Testis (tissue), 5 donors: ENCODE measurements at places on chromosomes 2 and 18.

- DNase-seq, result peak; percentile 44
Measured at GRCh38 chr2:233857511-233858141, 3.3 kb upstream of the HJURP start.

- DNase-seq, result no peak
Measured at GRCh38 chr2:2799151-2799697, 468.1 kb upstream of the MYT1L start.

DNA sequence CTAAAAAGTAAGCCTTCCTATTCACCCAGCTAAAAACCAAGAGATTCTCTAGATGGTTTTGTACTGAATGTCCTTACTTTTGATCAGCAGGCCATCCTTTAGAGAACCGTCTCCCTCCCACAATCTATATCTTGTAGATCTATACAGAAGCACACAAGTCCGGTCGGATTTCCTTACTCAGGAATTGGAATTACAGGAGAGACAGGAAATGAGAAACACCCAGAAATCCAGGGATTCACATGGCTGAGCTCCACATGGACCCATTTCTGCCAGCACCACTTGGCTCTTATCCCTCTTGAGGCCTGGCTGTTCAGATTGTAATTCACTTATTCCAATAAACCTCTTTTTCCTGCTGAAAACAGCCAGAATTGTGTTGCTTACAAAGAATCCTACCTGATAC is 4.5 kb downstream of the OLA1 start:
- no peak for DNase-seq

DNA sequence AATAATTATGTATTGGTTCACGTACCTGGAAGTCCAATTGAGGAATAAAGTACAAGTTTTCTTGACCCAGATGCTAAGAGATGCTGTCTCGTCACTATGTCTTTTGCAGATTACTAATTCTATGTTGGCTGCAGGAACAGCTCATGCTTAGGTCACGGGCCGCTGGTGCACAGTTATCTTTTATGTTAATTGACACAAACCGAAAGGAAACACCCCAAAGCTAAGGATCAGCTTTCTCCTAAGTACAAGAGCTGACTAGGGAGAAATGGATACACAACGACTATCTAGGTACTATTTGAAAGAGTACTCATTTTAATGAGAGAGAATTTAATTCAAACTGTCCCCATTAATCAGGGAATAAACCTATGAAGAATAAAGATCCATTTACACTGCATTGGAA is 217.7 kb upstream of the SLC35G4 start:
- DNase-seq, result no peak

DNA sequence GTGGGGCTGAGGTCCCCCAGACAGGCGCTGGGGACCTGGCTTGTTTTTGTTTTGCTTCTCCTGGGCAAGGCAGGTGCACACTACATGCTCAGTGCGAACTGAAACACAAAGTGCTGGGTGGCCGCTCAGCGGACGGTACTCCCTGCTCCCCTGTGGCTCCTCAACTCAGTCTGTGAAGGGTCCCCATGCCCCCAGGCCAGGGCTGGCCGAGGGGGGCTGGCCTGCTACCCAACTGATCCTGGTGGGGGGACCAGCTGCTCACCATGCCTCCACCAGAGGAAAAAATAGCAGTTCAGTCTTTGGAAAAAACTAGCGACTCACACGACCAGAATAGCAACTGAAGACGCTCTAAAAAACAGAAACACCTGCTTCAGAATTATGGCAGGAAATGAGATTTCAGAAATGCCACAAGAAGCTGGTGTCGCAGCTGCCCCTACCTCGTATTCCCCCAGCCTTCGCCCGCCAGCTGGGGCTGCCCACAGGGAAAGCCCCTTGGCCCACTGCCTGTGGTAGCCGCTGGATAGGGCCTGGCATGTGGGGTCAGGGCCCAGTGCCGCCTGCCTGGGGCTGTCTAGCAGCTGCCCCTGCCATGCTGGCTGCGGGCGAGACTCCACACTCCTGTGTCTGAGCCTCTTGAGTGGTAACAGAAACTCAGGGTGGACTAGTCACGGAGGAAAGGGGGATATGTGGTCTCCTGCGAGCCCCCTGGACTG is 43.7 kb downstream of the MEX3C start:
- no peak for DNase-seq

DNA sequence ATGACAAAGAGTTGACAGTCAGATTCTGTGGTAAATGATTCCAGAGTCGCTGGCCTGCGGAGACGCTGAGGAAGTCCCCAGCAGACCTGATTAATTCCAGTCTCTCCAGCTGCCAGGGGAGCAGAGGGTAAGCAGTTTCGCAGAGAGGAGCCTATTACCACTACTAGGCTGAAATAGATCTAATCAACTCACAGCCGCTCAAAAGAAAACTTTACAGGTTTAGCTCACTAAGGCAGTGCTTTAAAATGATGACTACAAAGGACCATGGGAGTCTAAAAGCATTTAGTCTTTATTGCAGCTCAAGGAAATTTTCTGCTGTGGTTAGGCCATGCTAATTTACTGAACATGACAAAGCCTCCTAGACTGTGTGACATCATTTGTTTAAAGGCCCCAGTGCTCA is 445.6 kb upstream of the POU3F3 start:
- DNase-seq, result no peak

- no peak for DNase-seq
Measured at GRCh38 chr2:168244318-168244717, 3.1 kb downstream of the STK39 start.

DNA sequence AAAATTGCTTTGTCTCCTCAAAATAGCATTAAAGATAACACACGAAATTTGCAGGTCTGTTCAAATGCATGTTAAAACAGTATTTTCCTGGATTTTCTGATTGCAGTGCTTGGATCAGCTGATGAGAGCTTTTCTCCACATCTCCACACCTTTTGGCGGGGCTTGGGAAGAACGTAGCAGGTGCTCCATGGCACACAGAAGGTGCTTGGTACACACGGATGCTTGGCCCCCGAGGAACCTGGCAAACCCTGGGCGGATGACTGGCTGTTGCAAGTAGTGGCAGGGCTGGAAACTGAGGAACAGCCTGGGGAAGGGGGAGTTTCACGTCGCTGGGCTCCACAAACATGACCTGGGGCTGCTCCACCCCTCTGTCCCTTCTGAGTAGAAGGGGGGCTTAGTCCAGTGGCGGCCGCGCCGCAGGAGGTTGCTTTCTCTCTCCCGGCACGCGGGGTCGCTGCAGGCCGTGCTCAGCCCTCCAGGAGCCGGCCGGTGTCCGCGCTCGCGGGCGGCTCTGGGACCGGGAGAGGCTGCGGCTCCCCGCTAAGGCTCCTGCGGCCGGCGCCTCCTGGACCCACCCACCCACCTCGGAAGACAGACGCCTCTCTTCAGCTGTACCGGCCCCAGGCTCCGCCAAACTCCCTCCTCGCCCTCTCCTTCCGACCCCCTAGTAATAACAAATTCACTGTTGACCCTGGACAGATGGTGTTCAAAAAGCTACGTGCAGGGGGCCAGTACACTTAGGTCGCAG is 69.3 kb downstream of the MARCO start:
- peak; percentile 70 for DNase-seq

DNA sequence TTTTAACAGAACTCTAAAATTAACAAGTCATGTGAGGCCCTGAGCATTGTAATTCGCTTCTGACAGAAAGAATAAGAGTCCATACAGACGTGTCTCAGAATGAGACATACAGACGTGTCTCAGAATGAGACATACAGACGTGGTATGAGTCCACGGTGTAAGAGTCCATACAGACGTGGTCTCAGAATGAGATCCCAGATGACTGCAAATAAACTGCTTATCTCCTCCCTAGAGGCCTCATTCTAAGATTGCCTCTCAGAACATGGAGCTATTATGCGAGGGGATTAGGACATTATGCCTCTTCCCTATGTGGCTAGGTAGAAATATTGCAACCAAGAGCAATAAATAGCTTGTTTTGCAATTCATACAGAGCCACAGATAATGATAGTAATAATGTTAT is 63.9 kb downstream of the NEB start:
- DNase-seq, result no peak

GRCh38 chr18:54769526-54770464 is 58.5 kb upstream of the RAB27B start:
- no peak for DNase-seq

DNA sequence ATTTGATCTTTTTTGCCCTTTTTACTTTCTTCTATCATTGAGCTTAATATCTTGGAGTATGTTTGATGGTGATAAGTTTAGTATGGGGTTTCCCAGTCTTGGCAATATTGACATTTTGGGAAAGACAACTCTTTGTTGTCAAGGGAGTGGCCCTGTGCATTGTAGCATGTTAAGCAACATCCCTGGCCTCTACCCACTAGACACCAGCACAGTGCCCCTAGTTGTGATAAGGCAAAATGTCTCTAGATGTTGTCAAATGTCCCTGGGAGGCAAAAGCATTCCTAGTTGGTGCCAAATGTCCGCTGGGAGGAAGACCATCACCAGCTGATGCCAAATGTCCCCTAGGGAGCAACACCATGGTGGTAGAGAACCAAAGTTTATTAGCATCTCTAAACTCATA is 28.2 kb downstream of the GULP1 start:
- no peak for DNase-seq

- no peak for DNase-seq
Measured at GRCh38 chr2:50722776-50723175, 309.2 kb downstream of the NRXN1 start.

GRCh38 chr2:180021850-180022249 is 14.8 kb upstream of the CWC22 start:
- DNase-seq, result no peak

- DNase-seq, result no peak
Measured at GRCh38 chr2:173862612-173863217, 102.5 kb downstream of the SP3 start.

GRCh38 chr2:236558993-236559978 is 10.3 kb upstream of the ACKR3 start:
- no peak for DNase-seq

DNA sequence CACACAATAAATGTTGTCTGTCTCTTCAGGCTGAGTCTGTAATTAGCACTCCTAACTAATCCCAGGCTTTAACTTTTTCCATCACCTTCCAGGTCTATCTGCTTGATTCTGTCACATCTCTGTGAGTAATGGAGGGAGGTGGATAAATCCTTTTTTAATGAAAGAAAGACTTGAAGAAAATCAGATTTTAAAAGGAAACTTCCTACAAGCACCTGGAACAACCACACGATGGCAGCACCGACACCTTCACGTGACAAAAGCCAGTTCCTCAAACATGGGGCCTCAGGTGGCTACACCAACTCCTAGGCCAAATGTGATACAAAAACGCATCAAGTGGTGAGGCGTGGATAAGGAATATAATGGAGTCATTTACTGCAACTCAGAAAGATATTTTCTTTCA is 41.8 kb downstream of the TGFBRAP1 start:
- DNase-seq, result peak; percentile 40

GRCh38 chr2:237901932-237902850 is 42.8 kb downstream of the RAMP1 start:
- no peak for DNase-seq

DNA sequence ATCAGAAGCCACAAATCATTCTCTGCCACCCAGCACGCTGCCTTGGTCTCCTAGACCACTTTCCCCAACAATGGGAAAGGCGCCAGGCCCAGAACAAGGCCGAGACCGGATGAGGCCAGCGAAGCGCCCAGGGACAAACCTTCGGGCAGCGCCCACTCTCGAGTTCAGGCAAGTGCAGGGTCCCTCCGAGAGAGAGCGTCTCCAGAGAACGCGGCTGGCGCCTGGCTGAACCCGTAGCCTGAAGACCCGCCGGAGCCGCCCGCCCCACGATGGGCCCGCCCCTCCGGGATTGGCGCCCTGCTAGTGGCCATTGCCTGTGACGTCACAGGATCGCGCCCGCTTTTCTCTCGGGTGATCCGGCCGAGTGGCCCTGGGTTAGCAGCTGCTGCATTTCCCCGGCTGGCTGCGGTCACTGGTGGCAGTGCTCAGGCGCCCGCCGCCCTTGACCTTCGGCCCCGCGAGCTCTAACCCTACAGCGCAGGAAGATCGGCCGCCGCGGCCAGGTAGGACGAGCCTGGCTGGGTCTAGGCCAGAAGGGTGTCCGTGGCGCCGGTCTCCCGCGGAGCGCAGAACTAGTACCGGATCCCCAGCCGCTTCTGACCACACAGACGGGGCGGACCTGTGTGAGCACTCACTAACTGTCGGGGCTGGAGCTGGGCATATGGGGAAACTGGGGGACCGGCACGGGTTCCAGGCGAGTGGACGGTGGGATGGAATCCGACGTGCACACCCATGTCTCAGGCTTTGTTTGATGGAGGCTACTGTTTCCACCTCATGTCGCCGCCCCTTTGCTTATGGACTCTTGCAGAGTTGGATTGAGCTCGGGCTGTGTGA is at the start of gene FAHD2A:
TSS of gene FAHD2A (plus strand) at position 339 of the 834 bp plus-strand sequence. CDS start 2,851 bp downstream, outside the sequence.
- peak; percentile 98 for DNase-seq

DNA sequence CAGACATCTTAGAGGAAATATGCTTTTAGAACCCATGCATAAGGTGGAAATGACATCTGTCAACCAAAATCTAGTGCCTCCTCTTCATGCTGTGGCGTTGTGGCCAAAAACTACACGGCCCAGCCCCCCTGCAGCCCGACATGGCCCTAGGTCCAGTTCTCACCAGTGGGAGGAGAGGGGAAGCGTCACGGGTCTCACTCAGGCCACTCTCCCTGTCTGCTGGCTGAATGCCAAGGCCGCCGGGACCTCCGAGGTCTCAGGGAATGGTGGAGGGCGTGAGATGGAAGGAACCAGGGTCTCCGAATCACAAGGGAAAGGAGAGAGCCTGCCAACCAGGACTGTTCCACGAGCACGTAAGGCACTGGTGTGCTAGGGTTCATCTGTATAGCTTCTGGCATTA is 361.0 kb downstream of the ANAPC1 start:
- DNase-seq, result no peak

- DNase-seq, result no peak
Measured at GRCh38 chr2:233385489-233386044, 31.3 kb downstream of the DGKD start.

DNA sequence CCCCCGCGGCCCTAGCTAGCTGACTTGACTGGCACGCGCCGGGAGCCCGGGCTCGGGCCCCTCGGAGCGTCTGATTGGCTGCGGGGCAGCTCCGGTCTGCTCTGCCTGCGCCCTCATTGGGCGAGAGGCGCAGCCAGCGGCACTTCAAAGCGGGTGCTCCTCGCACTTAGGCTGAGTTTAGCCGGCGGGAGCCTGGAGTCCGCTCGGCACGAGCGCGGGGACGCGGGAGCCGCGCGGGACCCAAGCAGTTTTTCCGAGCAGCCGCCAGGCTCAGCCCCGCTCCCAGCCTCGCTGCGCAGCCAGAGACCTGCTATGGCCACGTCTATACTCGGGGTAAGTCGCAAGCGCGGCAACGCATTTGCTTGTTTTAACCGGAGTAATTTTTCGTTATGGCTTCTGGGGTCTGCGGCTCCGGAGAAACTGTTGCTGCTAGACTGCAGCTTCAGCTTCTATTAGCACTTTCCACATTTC is at the start of gene SP9:
TSS of gene SP9 (plus strand) at position 174 of the 471 bp plus-strand sequence. CDS start at position 313, 139 bp downstream.
- peak; percentile 63 for DNase-seq

- no peak for DNase-seq
Measured at GRCh38 chr2:233033672-233034071, 1.2 kb downstream of the NEU2 start.

GRCh38 chr2:51706220-51706619 is 674.3 kb upstream of the NRXN1 start:
- DNase-seq, result no peak
